ENCODE measurements at places on chromosomes 12 and 14.
A peak's percentile ranks its signal among the peaks of the same experiment; 100 is the strongest.

GRCh38 chr12:24752763-24753462, 196.0 kb downstream of the BCAT1 start:
- no peak for DNase-seq

- DNase-seq = no peak
Measured at GRCh38 chr14:63423381-63423780, 104.6 kb upstream of the GPHB5 start.

GRCh38 chr14:61322011-61322798, 826 bp downstream of the PRKCH start:
- DNase-seq = no peak

DNA sequence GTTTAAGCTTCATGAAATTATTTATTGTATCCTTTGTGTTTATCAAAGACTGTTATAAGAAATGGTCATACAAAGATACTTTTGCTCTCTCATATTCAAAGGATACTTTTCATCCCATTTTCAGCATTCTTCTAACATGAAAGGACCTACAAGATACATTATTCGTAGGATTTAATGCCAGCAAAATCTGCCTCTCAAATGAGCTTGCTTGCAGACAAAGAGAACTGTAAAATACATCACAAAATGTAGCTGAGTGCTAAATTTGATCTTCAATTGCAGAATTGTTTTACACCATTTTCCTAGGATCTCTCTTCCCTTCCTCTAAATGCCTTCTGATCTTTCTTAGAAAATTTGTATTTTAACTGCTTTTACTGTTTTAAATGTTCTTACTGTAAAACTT, 333.0 kb upstream of the NAV3 start:
- DNase-seq = no peak

- DNase-seq = no peak
Measured at GRCh38 chr12:112992541-112993398, 14.5 kb downstream of the OAS2 start.

DNA sequence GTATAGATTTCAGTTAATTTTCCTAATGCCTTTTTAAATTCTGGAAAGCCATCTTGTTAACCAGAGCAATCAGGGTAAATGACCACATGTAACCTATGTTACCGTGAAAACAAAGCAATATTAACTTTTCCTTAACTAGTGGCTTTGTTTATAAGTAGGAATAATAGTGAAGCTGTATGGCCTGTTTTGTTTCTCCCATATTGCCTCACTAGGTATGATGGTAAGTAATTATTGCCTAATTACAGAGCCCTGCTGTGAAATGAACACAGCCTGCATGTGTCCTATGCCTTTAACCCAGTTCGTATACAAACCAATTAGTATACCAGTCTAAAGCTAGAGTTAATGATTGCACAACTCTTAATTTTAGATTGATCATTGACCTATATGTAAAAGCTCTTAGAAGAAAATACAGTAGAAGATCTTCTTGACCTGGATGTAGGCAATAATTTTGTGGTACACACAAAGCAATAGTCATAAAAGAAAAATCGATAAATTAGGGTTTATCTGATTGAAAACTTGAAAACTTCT, 249.9 kb downstream of the CCDC91 start:
- DNase-seq = no peak

DNA sequence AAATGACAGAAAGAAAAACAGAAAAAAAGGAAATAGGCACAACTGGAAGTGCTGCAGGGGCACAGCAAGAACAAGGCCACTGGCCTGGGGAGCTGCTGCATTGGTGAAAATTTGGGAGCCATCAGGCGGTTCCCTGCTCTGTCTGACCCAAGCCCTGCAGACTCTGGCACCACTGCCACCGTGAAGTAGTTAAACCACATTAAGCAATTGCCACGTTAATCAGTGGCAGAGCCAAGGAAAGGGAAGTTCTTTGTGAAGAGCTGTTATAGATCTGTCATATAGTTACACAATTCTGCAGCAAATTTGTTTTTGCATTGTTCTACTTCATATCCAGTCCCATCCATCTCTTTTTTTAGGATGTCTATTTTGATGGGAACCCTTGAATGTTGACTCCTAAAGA, 915.3 kb downstream of the FSCB start:
- no peak for DNase-seq

DNA sequence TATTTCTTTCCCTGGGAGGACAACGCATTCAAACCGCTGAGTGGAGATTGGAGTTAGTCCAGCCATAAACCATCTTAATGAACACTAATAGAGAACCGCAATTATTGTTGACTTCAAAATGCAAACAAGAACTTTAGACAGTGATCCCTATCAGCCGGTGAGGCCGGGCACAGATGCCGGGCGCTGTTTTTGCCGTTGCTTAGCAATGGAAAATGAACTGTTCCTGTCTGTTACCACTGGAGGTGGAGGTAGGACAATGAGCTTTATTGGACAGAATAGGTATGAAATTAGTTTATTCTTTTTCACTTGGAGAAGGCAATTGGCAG, 216.8 kb downstream of the TTC8 start:
- DNase-seq = no peak

GRCh38 chr12:6392504-6392903, 8.5 kb downstream of the LTBR start:
- DNase-seq = no peak

DNA sequence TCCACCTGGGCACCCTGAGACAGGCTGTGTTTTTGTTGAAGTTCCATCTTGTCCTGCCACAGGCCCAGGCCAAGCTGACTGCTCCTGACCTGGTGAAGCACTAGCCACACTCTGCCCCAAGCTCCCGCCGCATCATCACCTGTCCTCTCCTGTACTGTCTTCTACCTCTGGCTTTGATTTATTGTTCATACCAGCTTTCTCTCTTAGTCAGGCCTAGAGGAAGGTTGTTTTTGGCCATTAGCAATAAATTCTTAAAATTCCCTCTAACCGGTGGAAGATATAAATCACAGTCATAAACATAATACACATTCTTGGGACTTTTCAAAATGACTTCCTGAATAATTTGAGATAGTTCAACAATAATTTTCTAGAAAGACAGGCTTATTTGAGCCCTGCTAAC, 169.4 kb downstream of the DAD1 start:
- DNase-seq = no peak

- DNase-seq = no peak
Measured at GRCh38 chr14:96965885-96966595, 168.9 kb downstream of the VRK1 start.

DNA sequence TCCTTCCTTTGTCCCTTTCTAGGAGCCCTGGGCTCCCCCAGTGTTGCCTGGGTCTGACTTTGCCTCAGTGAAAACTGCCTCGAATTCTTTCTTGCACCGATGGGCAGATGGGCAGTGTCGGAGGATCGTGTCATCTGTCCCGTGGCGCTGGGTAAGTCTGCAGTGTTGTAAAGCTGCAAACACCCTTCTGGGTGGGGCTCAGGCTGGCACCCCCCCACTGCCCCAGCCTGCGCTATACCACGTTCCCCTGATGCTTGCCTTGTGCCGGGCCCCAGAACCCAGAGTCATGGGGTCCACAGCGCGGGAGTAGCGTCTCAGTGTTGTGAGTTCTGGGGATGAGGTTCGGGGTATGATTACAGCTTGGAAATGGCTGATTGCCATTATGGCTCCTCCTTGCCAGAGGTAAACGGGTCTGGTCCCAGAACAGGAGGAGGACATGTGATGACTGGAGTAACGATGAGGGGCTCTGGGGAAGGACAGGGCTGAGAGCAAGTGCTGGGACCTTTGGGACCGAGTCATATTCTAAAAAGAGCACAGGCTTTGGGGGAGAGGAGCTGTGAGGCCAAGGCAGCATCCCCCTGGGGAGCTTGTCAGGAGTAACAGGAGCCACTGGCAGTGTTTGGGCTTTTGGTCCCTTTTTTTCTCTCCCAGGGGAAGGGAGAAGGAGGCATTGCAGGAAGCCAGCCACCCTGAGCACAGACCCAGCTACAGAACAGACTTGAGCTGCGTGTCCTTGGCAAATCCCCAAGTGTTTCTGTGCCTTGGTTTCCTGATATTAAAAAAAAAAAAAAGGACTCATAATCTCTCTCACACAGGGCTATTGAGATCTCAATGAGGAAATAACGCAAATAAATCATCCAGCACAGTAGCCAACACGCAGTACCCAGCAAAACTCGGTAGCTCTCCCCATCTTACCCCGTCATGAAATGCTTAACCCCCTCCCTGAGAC, 4.3 kb downstream of the RTL1 start:
- DNase-seq = no peak

- no peak for DNase-seq
Measured at GRCh38 chr12:91133871-91134270, 22.6 kb upstream of the LUM start.

- DNase-seq = no peak
Measured at GRCh38 chr12:88307961-88308360, 165.9 kb downstream of the TMTC3 start.

- no peak for DNase-seq
Measured at GRCh38 chr12:122943196-122943595, 23.1 kb downstream of the ABCB9 start.

- DNase-seq = no peak
Measured at GRCh38 chr12:109605016-109605415, 31.4 kb downstream of the MVK start.

DNA sequence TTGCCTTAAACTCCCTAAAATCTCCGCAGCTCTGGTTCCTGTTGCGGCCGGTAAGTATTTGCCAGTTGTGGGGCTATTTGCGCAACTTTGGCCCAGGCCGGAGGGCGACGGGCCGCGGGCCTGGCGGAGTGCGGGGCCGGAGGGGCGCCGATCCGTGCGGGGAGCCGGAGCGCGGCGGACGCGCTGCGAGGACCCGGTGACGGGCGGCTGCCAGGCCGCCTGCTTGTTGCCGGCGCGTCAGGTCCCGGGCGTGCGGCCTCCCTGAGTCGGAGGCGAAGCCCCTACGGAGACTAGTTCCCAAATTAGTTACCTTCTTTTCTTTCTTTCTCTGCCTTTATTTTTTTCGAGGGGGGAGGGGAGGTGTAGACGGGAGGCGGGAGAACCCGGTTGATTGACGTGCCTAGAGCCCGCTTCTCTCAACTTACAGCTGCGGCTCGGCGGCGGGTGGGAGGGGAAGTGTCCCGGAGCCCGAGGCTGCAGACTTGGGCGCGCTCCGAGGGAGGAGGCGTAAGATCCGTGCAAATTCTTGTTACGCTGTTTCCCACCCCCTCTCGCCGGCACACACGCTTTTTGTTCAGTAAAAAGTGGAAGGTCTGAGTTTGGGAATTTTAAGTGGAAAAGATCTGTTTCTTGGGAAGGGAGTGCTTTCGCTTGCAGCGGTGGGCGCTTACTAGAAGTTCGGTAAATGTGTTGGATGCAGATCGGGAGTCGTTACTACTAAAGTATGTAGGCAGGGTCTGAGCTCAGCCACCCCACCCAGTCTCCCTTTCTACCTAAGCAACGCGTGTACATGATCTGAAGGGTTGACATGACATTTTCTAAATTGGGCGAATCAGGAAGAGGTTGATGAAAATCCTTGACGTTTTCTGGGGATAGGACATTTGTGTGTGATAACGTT, 576 bp downstream of the ZBTB1 start:
- DNase-seq = no peak

DNA sequence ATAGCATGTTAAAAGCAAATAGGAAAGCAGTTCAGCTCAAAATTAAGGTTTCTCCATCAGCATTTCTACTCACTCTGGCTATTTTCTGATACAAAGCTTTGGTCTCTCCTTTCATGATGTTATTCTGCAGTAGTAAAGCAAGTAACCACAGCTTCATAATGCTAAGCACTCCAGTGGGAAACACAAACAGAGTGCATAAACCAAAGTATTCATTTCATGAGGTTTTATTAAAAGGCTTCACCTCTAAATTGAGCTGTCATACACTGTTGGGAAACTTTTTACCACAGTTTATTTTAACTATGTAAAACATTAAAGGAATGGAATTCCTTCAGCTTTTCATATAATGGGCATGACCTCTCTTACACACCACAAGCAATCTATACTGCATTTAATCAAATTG, 157.9 kb upstream of the LMO3 start:
- peak; percentile 68 for DNase-seq

- no peak for DNase-seq
Measured at GRCh38 chr12:52495389-52495788, 2.3 kb upstream of the KRT6A start.

DNA sequence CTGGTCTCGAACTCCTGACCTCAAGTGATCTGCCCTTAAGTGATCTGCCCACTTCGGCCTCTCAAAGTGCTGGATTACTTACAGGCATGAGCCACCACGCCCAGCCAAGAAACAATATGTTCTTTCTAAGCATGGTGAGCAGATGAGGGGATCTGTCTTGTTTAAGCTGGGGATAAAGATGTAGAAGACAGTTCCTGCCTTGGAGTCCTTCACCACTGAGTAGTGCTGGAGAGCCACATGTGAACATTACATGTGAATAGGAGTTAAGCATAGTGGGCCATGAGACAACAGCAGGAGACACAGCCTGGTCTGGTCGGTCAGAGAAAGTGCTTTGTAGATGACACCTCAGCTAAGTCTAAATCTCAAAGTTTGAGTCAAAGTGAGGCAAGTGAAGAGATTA, 26.0 kb downstream of the TMBIM6 start:
- no peak for DNase-seq

DNA sequence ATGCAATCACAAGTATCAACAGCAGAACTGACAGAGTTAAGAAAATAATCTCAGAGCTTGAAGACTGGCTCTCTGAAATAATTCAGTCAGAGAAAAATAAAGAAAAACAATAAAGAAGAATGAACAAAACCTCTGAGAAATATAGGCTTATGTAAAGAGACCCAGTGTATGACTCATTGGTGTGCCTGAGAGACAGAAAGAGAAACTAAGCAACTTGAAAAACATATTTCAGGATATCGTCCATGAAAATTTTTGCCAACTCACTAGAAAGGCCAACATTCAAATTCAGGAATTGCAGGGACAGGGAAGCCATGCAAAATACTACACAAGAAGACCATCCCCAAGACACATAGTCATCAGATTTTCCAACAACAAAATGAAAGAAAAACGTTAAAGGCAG, 56.2 kb downstream of the APOBEC1 start:
- DNase-seq = no peak

GRCh38 chr12:120496413-120497340, 764 bp downstream of the DYNLL1 start:
- no peak for DNase-seq

GRCh38 chr14:75667099-75667765, 6.2 kb downstream of the TTLL5 start:
- no peak for DNase-seq

GRCh38 chr14:104694991-104695659, 5.7 kb downstream of the INF2 start:
- DNase-seq = no peak

GRCh38 chr12:92921877-92922276, 7.2 kb downstream of the EEA1 start:
- no peak for DNase-seq
